ENCODE measurements at places on chromosomes 11 and 22. TPM values are rescaled to one million over a fixed set of nuclear protein-coding genes. Genes with fewer than 3 reads are reported as not detected.

GRCh38 chr11:117218133-117218915 lies 13.5 kb downstream of the PCSK7 start:
- no peak for ATAC-seq

GRCh38 chr11:86978247-86978646 lies 23.1 kb upstream of the FZD4 start:
- ATAC-seq, result no peak

Gene CHRDL2
- not detected for total RNA-seq

Gene TUBA8
- total RNA-seq, result 2.5 TPM

Gene FOLR3
- 2.6 TPM for total RNA-seq

GRCh38 chr11:102991776-102992175 lies 36.2 kb upstream of the MMP13 start:
- no peak for ATAC-seq

DNA sequence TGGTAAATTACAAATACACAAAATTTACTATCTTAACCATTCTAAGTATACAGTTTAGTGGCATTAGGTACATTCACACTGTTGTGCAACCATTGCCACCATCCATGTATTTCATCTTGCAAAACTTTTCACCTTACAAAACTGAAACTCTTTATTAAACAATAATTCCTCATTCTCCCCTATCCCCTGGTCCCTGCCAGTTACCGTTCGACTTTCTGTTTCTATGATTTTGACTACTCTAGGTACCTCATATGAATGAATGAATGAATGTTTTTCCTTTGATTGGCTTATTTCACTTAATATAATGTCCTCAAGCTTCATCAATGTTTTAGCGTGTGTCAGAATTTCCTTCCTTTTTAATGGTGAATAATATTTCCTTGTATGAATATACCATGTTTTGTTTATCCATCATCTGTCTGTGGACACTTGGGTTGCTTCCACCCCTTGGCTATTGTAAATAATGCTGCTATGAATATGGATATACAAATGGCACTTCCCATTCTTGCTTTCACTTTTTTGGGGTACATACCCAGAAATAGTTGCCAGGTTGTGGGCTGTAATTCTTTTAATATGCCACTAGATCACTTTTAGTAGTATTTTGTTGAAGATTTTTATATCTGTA lies 93.0 kb downstream of the UVRAG start:
- ATAC-seq, result no peak

GRCh38 chr11:76307396-76307795 lies 73.5 kb downstream of the THAP12 start:
- ATAC-seq, result no peak

- ATAC-seq, result no peak
These were observed 64.6 kb upstream of the SESN3 start for GRCh38 chr11:95295382-95296149.

All from motor neuron (in vitro differentiated cells).